ENCODE measurements at places on chromosomes 16 and 17. TPM values are rescaled to one million over a fixed set of nuclear protein-coding genes. Genes with fewer than 3 reads are reported as not detected.

SDR42E2 gene
- 0.22 TPM for total RNA-seq

CPHXL2 gene
- total RNA-seq, result not detected

DNA sequence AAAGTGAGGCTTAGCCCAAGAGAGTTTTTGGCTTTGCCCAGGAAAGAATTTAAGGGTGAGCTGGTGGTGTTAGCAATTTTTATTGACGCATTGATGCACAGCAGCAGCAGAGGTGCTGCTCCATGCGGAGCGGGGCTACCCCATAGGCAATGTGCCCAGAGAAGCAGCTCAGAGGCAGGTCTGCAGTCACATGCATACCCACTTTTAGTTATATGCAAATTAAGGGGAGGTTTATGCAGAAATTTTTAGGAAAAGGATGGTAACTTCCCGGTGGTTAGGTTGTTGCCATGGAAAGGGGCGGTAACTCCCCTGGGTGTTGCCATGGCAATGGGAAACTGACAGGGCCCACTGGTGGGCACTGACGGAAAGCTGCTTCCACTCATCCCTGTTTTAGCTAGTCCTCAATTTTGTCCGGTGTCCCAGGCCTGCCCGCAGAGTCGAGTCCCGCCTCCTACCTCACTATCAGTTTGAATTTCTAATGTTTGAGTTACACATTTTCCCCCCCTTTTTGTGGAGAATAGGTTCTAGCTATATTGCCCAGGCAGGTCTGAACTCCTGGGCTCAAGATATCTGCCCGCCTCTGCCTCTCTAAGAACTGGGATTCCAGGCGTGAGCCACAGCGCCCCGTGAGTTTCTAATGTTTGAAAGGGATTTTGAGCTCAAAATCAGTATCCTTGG, 10.4 kb upstream of the GJD3 start:
- peaks cover 1% of the 10 kb centered on the region for H3K36me3 ChIP-seq
- no peak for DNase-seq
- H3K4me1 ChIP-seq, result peaks cover 22% of the 10 kb centered on the region
- no peak overlapping the region for H3K4me3 ChIP-seq
- peaks cover 3% of the 10 kb centered on the region for H3K27me3 ChIP-seq
- H3K27ac ChIP-seq, result no peak overlapping the region

UNC45B gene
- total RNA-seq, result 0.10 TPM

KRT27 gene
- not detected for total RNA-seq

DNA sequence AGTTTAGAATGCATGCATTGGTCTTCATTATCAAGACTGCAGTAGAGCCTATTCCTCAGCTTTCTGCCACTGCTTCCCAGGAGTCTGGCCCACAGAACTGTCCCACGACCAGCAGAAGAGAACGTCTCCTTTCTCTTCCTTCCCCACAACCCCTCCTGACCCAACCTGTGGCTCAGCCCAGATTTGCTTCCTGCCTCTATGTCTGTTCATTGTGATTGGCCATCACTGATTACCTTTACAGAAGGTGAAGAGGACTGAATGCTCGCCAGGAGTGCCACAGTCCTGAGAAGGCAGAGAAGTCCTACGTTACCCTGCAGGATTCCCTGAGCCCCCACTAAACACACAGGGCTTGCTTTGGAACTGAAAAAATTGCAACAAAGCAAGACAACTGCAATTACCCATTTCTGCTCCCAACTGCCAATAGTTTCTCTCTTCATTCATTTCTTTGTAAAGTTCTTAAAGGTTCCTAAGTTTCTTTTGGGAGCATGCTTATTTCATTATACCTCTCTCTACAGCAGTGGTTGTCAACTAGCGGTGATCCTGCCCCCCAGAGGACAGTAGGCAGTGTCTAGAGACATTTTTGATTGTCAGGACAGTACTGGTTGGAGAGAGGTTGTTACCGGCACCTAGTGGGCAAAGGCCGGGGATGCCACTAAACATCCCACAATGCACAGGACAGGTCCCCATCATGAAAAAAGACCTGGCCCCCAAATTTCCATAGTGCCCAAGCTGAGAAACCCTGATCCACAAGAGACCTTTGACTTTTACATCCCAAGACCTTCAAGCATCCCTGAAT, 4.5 kb upstream of the NAT9 start:
- H3K4me1 ChIP-seq, result peaks cover 83% of the 10 kb centered on the region
- H3K27ac ChIP-seq, result peak overlapping the region; percentile 94
- no peaks in the 10 kb centered on the region for H3K27me3 ChIP-seq
- peak overlapping the region; percentile 57 for H3K4me3 ChIP-seq

HBA2 gene
- total RNA-seq, result 0.40 TPM

- H3K4me1 ChIP-seq, result peaks cover 24% of the 10 kb centered on the region
- H3K36me3 ChIP-seq, result peaks cover 23% of the 10 kb centered on the region
- no peaks in the 10 kb centered on the region for H3K27me3 ChIP-seq
- DNase-seq, result no peak
- H3K27ac ChIP-seq, result no peak overlapping the region
Observed at GRCh38 chr17:82915757-82916027, 75.9 kb upstream of the ZNF750 start.

DNA sequence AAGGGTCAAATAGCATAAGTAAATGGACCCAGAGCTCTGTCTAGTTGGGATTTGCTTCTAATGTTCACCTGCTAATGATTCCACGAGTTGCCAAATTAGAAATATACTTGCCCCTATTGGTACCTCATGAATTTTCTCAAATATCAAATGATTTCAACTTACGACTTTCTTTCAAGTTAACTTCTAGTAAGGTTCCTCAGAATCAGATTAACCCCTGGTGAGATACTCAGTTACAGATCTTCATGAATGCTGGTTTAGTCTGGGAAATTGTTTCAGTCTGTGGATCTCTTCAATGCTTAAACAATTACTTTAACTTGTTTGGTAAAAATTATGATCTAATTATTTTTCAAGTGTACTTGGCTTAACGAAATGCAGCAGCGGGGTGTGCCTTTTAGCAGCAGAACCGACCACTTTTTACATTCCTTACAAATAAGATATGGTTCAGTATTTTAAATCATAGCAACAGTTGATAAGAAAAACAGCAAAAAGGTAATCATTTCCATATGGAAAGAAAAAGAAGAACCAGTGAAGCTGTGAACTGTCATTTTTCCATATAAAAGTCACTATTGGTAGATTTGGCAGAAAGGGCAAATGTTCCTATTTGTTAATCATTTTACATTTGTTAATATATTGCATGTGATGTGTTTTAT, 34.5 kb downstream of the TUBD1 start:
- H3K4me1 ChIP-seq, result peaks cover 31% of the 10 kb centered on the region
- no peak for DNase-seq
- H3K27ac ChIP-seq, result no peak overlapping the region
- peaks cover 13% of the 10 kb centered on the region for H3K36me3 ChIP-seq
- H3K27me3 ChIP-seq, result no peaks in the 10 kb centered on the region
- no peak overlapping the region for H3K4me3 ChIP-seq

DNA sequence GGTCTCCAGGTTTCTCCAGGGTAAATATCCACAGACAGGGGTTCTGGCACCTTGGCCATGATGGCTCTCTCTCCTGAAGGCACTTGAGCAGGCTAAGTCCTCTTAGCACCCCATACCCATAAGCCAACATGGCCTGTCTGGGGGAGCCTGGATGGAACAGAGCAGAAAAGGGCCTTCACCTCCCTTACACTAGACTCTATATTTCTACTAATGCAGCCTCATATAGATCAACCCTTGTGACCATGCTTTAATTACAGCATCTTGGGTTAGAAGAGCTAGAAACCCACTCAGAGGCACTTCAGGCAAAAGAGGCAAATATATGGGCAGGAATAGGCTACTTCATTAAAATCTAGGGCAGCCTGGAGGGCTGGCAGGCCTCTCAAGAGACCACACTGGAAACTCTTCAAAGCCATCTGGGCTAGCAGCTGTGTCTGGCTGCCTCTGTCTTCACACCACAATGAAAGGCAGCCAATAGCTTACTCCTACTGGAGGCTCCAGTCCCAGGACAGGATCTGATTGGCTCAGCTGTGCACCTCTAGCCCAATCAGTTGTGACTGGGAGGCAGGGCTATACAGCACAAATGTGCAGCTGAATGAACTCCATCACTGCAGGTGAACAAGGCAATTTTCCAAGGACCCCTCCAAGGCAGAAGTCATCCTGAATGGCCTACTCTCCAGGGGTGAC, 4.7 kb upstream of the CDT1 start:
- H3K36me3 ChIP-seq, result peaks cover 11% of the 10 kb centered on the region
- H3K4me3 ChIP-seq, result no peak overlapping the region
- no peak for DNase-seq
- no peaks in the 10 kb centered on the region for H3K27me3 ChIP-seq

- H3K4me3 ChIP-seq, result no peak overlapping the region
- peaks cover 20% of the 10 kb centered on the region for H3K27me3 ChIP-seq
- H3K36me3 ChIP-seq, result no peaks in the 10 kb centered on the region
- H3K4me1 ChIP-seq, result no peaks in the 10 kb centered on the region
Observed at GRCh38 chr16:58378401-58378800, 13.9 kb upstream of the GINS3 start.

HSD3B7 gene
- 3.4 TPM for total RNA-seq

ALDH3A1 gene
- total RNA-seq, result not detected

CYGB gene
- total RNA-seq, result not detected

FBXW10 gene
- not detected for total RNA-seq

RAB26 gene
- 0.20 TPM for total RNA-seq

PLD6 gene
- 11.8 TPM for total RNA-seq

- H3K27me3 ChIP-seq, result no peaks in the 10 kb centered on the region
- no peak overlapping the region for H3K27ac ChIP-seq
- no peak overlapping the region for H3K4me3 ChIP-seq
- no peak for DNase-seq
Observed at GRCh38 chr16:83568345-83568744, 239.4 kb upstream of the HSBP1 start.
